ENCODE measurements at places on chromosomes 3 and 15. TPM values are rescaled to one million over a fixed set of nuclear protein-coding genes. Genes with fewer than 3 reads are reported as not detected.

Gene GPR160
- total RNA-seq = 1.9 TPM

Gene FGD5
- not detected for total RNA-seq

Gene TRAT1
- not detected for total RNA-seq

Gene AP3B2
- total RNA-seq = 1.0 TPM

Gene CIDEC
- 50.4 TPM for total RNA-seq

Gene SYNPR
- not detected for total RNA-seq

Gene WDR93
- total RNA-seq = 0.25 TPM

Gene FEZF2
- total RNA-seq = not detected

Gene CD80
- not detected for total RNA-seq

Gene GOLGA8T
- total RNA-seq = 0.80 TPM

Gene LSAMP
- 0.24 TPM for total RNA-seq

Gene GOLGA8R
- 0.26 TPM for total RNA-seq

Gene PLA2G4E
- not detected for total RNA-seq

Gene CCR9
- total RNA-seq = not detected

Gene BFSP2
- not detected for total RNA-seq

Gene CA12
- total RNA-seq = 188 TPM

Gene GRM7
- total RNA-seq = not detected

Gene CNTN6
- total RNA-seq = not detected

Gene PIGB
- total RNA-seq = 12.5 TPM

Gene NT5DC2
- total RNA-seq = 81.1 TPM

Gene PLS1
- 10.5 TPM for total RNA-seq

Gene CILP
- 0.24 TPM for total RNA-seq

Gene PAQR5
- 97.0 TPM for total RNA-seq

Gene SLC9C1
- total RNA-seq = not detected

Gene GABRR3
- total RNA-seq = not detected

Gene XCR1
- total RNA-seq = not detected

Gene WNT7A
- total RNA-seq = 0.20 TPM

Gene TRAIP
- 13.7 TPM for total RNA-seq

Gene RCN2
- 62.1 TPM for total RNA-seq

Gene RAB6B
- total RNA-seq = 2.2 TPM

Gene ZBED2
- 0.22 TPM for total RNA-seq

Gene SMAD3
- total RNA-seq = 135 TPM

Gene PARP9
- 5.1 TPM for total RNA-seq

Gene PRICKLE2
- 2.8 TPM for total RNA-seq

All from A549 treated with Mapracorat at 1 μM for 4 hours (cell line).